ENCODE measurements at places on chromosomes 12 and 14. TPM values are rescaled to one million over a fixed set of nuclear protein-coding genes. Genes with fewer than 3 reads are reported as not detected.
A peak's percentile ranks its signal among the peaks of the same experiment; 100 is the strongest.

PLEKHG7 gene
- total RNA-seq: 0.05 TPM

AQP5 gene
- total RNA-seq: not detected

NXPH4 gene
- 1.1 TPM for total RNA-seq

RILPL2 gene
- 9.0 TPM for total RNA-seq

OR4E2 gene
- total RNA-seq: not detected

PLCZ1 gene
- total RNA-seq: not detected

TSPAN9 gene
- total RNA-seq: 0.28 TPM

LRRC10 gene
- total RNA-seq: not detected

CPM gene
- total RNA-seq: 1.1 TPM

- no peaks in the 10 kb centered on the region for H3K27me3 ChIP-seq
- no peak overlapping the region for H3K27ac ChIP-seq
- DNase-seq: no peak
- no peaks in the 10 kb centered on the region for H3K4me1 ChIP-seq
- no peak overlapping the region for H3K4me3 ChIP-seq
Observed at GRCh38 chr14:23894362-23895052, 59.1 kb upstream of the DHRS4 start.

DNA sequence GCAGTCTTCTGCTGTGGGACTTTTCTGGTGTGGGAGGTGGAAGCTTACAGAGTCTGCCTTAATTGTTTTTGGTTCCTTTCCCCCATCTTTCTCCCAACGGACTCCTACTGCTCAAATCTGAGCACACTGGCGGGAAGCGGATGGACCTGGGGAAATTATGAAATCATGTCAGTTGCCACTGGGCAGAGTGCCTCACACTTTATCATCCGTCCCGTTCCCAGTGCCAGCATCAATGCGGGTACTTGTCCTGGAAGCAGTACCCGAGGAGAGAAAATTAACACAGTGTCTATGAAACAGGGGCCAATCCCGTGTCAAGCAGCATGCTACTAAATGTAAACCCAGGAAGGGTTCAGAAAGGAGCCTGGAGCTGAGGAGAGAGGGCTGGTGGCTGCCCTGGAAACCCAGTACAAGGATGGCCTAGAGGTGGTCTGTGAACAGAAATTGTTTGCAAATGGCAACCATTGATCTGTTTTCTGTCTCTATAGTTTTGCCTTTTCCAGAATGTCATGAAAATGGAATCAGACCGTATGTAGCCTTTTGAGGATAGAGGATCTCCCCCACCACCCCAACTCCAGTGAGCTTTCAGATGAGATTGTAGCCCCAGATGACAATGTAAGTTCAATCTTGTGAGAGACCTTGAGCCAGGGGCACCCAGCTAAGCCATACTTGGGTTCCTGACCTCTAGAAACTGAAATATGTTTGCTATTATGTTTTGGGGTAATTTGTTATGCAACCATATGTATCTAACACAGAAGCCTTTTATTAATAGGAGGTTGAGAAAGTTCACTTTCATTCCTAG, 908 bp upstream of the CDKL1 start:
- H3K36me3 ChIP-seq: no peaks in the 10 kb centered on the region
- no peak for DNase-seq
- peak overlapping the region; percentile 55 for H3K4me3 ChIP-seq
- H3K27ac ChIP-seq: no peak overlapping the region
- H3K4me1 ChIP-seq: peaks cover 15% of the 10 kb centered on the region
- peaks cover 6% of the 10 kb centered on the region for H3K27me3 ChIP-seq

- no peaks in the 10 kb centered on the region for H3K36me3 ChIP-seq
- H3K4me1 ChIP-seq: peaks cover 55% of the 10 kb centered on the region
- peak overlapping the region; percentile 78 for H3K27ac ChIP-seq
- no peak overlapping the region for H3K4me3 ChIP-seq
- DNase-seq: peak; percentile 64
Observed at GRCh38 chr14:94021416-94022157, 4.6 kb upstream of the OTUB2 start.

DNA sequence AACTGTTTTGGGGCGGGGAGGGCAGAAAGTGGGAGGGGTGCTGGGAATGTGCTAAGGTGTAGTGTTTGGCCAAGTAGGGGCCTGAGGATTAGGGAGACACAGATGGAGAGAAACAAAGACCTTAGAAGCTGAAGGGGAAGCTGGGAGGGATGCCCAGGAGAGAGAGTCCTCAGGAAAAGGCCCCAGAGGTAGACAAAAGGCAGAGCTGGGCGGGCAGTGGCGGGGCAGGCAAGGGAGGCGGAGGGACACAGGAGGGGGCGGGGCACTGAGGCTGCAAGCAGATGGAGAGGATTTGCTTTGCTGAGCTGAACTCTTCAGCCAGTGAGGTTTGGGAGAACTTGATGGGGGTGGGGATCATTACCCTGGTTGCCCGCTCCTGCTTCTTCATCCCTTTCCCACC, 2.8 kb downstream of the PTMS start:
- peaks cover 3% of the 10 kb centered on the region for H3K36me3 ChIP-seq
- no peak overlapping the region for H3K27ac ChIP-seq
- peaks cover 29% of the 10 kb centered on the region for H3K27me3 ChIP-seq
- H3K4me1 ChIP-seq: peaks cover 69% of the 10 kb centered on the region
- no peak for DNase-seq

GRCh38 chr12:32671930-32672780, 6.9 kb upstream of the DNM1L start:
- peaks cover 13% of the 10 kb centered on the region for H3K27me3 ChIP-seq
- no peak overlapping the region for H3K4me3 ChIP-seq
- no peaks in the 10 kb centered on the region for H3K36me3 ChIP-seq

DNA sequence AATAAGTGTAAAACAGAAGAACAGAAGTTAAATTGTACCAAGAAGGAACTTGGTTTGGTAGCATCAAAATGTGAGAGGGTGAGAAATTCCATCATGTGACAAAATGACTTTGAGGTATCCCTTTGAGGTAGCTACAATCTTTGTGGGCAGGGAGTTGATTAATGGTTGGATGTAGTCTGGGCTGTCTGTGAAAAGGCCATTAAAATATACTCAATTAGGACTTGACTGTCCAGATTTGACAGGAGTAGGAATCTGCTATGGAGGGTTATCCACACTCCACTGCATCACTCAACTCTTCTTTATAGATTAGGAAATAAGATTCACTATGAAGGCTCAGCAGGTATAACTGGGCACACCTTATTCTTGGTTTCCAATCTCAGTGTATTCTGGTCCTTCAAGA, 7.4 kb upstream of the YBX3 start:
- no peaks in the 10 kb centered on the region for H3K36me3 ChIP-seq
- peaks cover 49% of the 10 kb centered on the region for H3K27me3 ChIP-seq
- no peak overlapping the region for H3K27ac ChIP-seq
- H3K4me3 ChIP-seq: no peak overlapping the region
- no peaks in the 10 kb centered on the region for H3K4me1 ChIP-seq

DNA sequence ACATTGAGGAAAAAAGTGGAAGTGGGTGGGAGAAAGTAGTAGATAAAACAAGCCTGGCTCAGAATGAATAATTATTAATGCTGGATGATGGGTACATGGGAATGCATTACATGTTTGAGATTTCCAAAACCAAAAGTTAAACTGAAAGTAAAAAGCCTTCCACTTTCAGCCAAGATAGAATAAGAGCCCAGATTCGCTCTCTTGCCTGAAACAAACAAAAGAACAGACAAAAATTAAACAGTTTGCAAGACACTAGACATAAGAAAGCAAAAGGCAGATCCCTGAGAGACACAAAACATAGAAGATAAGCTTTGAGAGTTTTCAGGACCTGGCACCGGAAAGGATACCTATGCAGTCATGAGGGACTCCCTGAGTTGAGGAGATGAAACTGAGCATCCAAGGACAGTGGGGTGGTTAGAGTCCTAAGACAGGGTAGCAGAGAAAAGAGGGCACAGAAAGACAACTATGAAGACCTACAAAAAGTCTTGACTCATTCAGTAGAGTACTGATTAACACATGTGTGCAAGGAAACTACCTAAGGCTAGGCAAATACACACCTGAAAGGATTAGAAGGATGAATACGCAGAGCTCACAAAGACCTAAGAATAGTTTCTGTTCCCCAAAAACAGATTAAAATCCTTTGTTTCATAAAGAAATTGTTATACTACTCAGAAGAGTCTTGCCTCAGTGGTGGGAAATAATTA, 54.1 kb downstream of the CEP83 start:
- no peak overlapping the region for H3K27ac ChIP-seq
- peaks cover 13% of the 10 kb centered on the region for H3K4me1 ChIP-seq
- peak overlapping the region; percentile 25 for H3K4me3 ChIP-seq
- H3K36me3 ChIP-seq: peaks cover 19% of the 10 kb centered on the region

- no peak for DNase-seq
- no peaks in the 10 kb centered on the region for H3K27me3 ChIP-seq
- H3K27ac ChIP-seq: no peak overlapping the region
- no peaks in the 10 kb centered on the region for H3K36me3 ChIP-seq
Observed at GRCh38 chr12:32012249-32012785, 53.1 kb downstream of the RESF1 start.

GRCh38 chr12:88932457-88932856, 352.2 kb upstream of the KITLG start:
- H3K27me3 ChIP-seq: peaks cover 5% of the 10 kb centered on the region
- no peaks in the 10 kb centered on the region for H3K4me1 ChIP-seq
- H3K4me3 ChIP-seq: no peak overlapping the region
- H3K36me3 ChIP-seq: no peaks in the 10 kb centered on the region
- no peak for DNase-seq
- no peak overlapping the region for H3K27ac ChIP-seq

- no peak overlapping the region for H3K4me3 ChIP-seq
- H3K36me3 ChIP-seq: no peaks in the 10 kb centered on the region
- no peak overlapping the region for H3K27ac ChIP-seq
Observed at GRCh38 chr12:9829982-9830381, 2.7 kb downstream of the KLRF1 start.

DNA sequence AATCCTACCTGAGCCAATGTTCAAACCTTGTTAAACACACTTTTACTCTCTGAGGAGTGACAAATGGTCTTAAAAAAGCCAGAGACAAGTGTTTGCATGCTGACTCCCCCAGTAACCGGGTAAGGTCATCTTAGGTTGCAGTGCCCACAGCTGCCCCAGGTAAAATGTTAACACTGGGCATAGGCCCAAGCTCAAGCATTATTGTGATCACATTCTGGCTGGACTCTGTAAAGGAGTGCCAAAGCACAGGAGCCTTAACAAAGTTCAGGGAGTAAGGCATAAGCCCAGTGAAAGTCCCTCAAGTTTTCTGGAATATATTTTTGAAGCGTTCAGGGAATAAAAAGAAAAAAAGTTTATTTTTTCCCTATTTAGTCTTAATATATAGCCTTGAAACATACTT, 8.6 kb downstream of the EDDM3A start:
- no peaks in the 10 kb centered on the region for H3K27me3 ChIP-seq
- no peak overlapping the region for H3K27ac ChIP-seq
- DNase-seq: no peak
- H3K4me3 ChIP-seq: no peak overlapping the region
- H3K36me3 ChIP-seq: peaks cover 15% of the 10 kb centered on the region

DNA sequence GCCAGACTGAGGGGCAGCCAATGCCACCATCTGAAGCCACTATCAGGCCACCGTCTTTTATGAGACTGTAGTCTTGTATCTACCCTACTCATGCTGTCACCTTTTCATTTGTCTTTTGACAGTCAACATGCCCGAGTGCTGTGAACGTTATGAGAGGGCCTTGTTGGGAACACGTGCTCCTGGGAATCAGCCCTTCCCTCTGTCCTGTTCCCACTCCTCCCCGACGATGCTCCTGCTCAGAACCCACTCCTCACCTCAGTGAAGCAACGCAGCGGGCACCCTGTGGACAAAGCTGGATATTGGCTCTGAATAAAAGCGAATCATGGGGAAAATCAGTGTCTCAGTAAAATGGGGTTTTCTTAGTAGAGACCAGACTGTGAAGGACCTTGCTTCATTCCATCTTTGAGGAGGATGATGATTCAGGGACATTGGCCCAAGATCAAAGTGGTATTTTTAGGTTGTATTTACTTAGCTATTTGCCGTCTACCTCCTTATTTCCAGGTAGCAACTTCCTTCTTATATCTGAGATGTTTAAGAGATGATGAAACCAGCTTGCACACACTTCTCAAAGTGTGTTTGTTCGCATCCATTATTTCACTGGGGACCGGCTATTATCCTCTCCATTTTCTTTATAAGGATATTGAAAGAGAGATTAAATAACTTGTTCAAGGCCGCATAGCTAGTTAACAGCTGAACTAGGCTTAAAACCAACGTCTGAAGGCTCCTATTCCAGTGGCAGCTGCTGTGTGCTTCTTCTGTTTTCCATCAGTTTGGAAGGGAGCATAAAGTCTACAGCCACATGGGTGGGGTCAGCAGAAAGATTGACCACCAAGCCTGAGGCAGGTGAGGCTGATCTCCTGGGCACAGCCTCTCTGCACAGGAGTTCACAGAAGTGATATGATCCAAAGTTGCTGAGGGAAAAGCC, 43.9 kb upstream of the CTDSP2 start:
- H3K4me1 ChIP-seq: peaks cover 32% of the 10 kb centered on the region
- H3K4me3 ChIP-seq: no peak overlapping the region
- no peak overlapping the region for H3K27ac ChIP-seq
- H3K36me3 ChIP-seq: no peaks in the 10 kb centered on the region
- no peak for DNase-seq

DNA sequence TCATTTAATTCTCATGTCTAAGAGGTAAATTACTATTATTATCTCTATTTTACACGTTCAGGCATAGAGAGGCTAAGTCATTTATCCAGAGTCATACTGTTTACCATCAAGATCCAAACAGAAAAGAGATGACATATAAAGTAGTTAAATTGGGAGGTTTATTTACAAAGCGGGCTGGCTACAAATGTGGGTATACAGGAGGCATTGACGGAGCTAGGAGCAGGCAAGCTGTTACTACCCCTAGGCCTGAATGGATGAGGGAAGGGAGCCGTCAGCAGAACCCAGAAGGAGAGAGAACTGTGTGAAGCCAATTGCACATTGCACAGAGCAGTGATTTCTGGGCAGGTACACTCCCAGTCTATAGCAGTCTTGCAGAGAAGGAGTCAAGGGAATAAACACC, 39.8 kb downstream of the DACT1 start:
- H3K36me3 ChIP-seq: no peaks in the 10 kb centered on the region
- H3K27me3 ChIP-seq: peaks cover 14% of the 10 kb centered on the region
- no peaks in the 10 kb centered on the region for H3K4me1 ChIP-seq
- H3K27ac ChIP-seq: no peak overlapping the region

DNA sequence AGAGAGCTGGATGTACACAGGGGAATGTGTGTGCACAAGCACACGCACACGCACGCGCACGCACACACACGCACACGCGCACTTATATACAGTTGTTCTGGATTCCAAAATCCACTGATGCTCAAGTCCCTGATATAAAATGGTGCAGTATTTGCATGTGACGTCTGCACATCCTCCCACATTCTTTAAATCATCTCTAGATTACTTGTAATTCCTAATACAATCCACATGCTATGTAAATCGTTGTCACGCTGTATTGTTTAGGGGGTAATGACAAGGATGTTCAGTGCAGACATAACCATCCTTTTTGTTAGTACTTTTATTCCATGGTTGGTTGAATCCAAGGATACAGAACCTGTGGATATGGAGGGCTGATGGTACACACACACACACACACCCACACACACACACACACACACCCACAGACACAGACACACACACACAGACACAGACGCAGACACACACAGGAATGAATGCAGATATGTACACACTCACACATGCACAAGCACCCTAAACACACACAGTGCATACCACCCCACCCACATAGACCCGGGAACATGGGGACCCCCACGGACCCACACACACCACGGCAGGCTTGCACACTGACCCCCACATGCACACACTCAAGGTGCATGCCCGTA, 188.5 kb upstream of the PRMT8 start:
- H3K36me3 ChIP-seq: no peaks in the 10 kb centered on the region
- H3K27ac ChIP-seq: no peak overlapping the region
- no peak overlapping the region for H3K4me3 ChIP-seq

GRCh38 chr12:62217466-62218194, 42.6 kb upstream of the USP15 start:
- peaks cover 9% of the 10 kb centered on the region for H3K4me1 ChIP-seq
- H3K4me3 ChIP-seq: no peak overlapping the region
- no peak for DNase-seq
- H3K36me3 ChIP-seq: no peaks in the 10 kb centered on the region
